Activated B cell treated with CpG ODN at 0.5 μM for 24 hours (primary cell): ENCODE measurements at places on chromosomes 7 and 10.

DNA sequence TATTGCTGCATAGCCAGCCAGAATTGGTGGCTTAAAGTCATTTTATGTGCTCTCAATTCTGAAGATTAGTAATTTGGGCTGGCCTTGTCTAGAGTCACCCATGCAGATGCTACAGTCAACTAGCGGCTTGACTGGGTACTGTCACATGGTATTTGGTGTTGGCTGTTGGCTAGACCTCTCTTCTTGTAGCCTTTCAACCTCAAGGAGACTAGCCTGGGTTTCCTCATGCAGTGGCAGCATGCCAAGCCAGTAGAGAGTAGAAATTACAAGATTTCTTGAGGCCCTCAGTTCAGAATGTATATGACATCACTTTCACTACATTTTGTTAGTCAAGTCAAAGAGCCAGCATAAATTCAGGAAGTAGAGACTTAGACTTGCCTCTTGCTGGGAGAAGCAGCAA is 3.7 kb upstream of the ZNF800 start:
- no peak overlapping the region for H3K27ac ChIP-seq
- no peaks in the 10 kb centered on the region for H3K27me3 ChIP-seq
- H3K4me1 ChIP-seq: peaks cover 28% of the 10 kb centered on the region
- DNase-seq: no peak

DNA sequence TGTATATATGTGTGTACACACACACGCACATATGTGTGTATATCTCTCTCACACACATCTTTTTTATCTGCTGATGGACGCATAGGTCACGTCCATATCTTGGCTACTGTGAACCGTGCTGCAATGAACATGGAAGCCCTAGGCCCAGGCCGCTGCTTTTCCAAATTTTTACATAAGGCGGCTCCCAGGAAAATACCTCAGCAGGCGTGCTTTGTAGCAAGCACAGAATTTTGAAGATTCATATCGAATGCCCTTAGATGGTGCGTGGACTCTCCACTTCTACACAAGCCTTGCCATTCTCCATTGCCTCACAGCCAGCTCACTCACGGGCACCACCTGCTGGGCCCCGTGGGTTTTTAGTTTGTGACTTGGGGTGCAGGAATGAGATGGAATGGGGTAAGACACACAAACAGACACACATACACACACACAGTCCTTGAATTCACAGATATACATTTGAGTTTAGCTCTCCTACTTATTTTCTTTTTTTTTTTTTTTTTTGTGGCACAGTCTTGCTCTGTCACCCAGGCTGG is 57.9 kb upstream of the RNF32 start:
- no peak for DNase-seq
- no peak overlapping the region for H3K27ac ChIP-seq
- peaks cover 10% of the 10 kb centered on the region for H3K27me3 ChIP-seq
- no peak overlapping the region for H3K4me3 ChIP-seq

- peaks cover 6% of the 10 kb centered on the region for H3K27me3 ChIP-seq
- H3K27ac ChIP-seq: no peak overlapping the region
- H3K36me3 ChIP-seq: no peaks in the 10 kb centered on the region
- no peaks in the 10 kb centered on the region for H3K4me1 ChIP-seq
- no peak for DNase-seq
- no peak overlapping the region for H3K4me3 ChIP-seq
These were observed 44.1 kb upstream of the AKR1E2 start for GRCh38 chr10:4781955-4782354.

GRCh38 chr7:79876848-79877252 is 257.8 kb upstream of the GNAI1 start:
- no peak overlapping the region for H3K27ac ChIP-seq
- no peaks in the 10 kb centered on the region for H3K36me3 ChIP-seq
- H3K4me1 ChIP-seq: no peaks in the 10 kb centered on the region
- no peak overlapping the region for H3K4me3 ChIP-seq
- no peak for DNase-seq
- H3K27me3 ChIP-seq: no peaks in the 10 kb centered on the region

- DNase-seq: no peak
- H3K27me3 ChIP-seq: no peaks in the 10 kb centered on the region
- no peaks in the 10 kb centered on the region for H3K4me1 ChIP-seq
- no peak overlapping the region for H3K4me3 ChIP-seq
These were observed 86.4 kb downstream of the ADAM12 start for GRCh38 chr10:126301701-126302475.

- H3K27ac ChIP-seq: no peak overlapping the region
- peaks cover 25% of the 10 kb centered on the region for H3K36me3 ChIP-seq
- DNase-seq: no peak
- no peak overlapping the region for H3K4me3 ChIP-seq
- H3K27me3 ChIP-seq: no peaks in the 10 kb centered on the region
These were observed 128.5 kb downstream of the BTAF1 start for GRCh38 chr10:92052088-92052487.
